ENCODE measurements at places on chromosomes 1 and 21. TPM values are rescaled to one million over a fixed set of nuclear protein-coding genes. Genes with fewer than 3 reads are reported as not detected.

C1orf115 gene
- 1.6 TPM for total RNA-seq

STYXL2 gene
- not detected for total RNA-seq

PLD5 gene
- 16.1 TPM for total RNA-seq

UBXN10 gene
- not detected for total RNA-seq

RGS1 gene
- not detected for total RNA-seq

GUCA2A gene
- not detected for total RNA-seq

NTPCR gene
- total RNA-seq, result 129 TPM

FGR gene
- total RNA-seq, result not detected

FAM131C gene
- total RNA-seq, result 0.20 TPM

ADAMTS5 gene
- 0.10 TPM for total RNA-seq

AKR1A1 gene
- 108 TPM for total RNA-seq

Data from MCF 10A (cell line).